Smooth muscle cell of bladder (primary cell): ENCODE measurements at places on chromosomes 6 and 20. TPM values are rescaled to one million over a fixed set of nuclear protein-coding genes. Genes with fewer than 3 reads are reported as not detected.

EDN1 gene
- total RNA-seq: 0.43 and 2.0 TPM in 2 replicates

BMP7 gene
- total RNA-seq: 0.28 TPM in 1 of 2 replicates, not detected in the other

TSBP1 gene
- total RNA-seq: not detected in 2 replicates

PTPRT gene
- under 0.01 and 0.09 TPM in 2 replicates for total RNA-seq

ANGPT4 gene
- not detected in 2 replicates for total RNA-seq

CFAP61 gene
- under 0.01 TPM in 1 of 2 replicates, not detected in the other for total RNA-seq

STX11 gene
- 0.28 and 0.55 TPM in 2 replicates for total RNA-seq

CST5 gene
- not detected in 2 replicates for total RNA-seq

ENPP4 gene
- total RNA-seq: 2.6 and 2.8 TPM in 2 replicates

LTA gene
- total RNA-seq: not detected in 2 replicates

SNAP25 gene
- total RNA-seq: 3.7 and 9.5 TPM in 2 replicates

BNIP5 gene
- not detected in 2 replicates for total RNA-seq

LY6G5C gene
- total RNA-seq: 0.09 and 0.43 TPM in 2 replicates

BTN2A1 gene
- total RNA-seq: 7.7 and 9.1 TPM in 2 replicates

SIRT5 gene
- total RNA-seq: 6.3 and 6.4 TPM in 2 replicates

ARMC12 gene
- 0.28 and 0.65 TPM in 2 replicates for total RNA-seq

CRISP3 gene
- total RNA-seq: not detected in 2 replicates

KCNK15 gene
- total RNA-seq: 0.28 and 0.83 TPM in 2 replicates

USP49 gene
- 2.0 and 2.4 TPM in 2 replicates for total RNA-seq

OVOL2 gene
- not detected in 2 replicates for total RNA-seq
